Right lobe of liver (tissue), 6 donors: ENCODE measurements at places on chromosomes 7 and 10. TPM values are rescaled to one million over a fixed set of nuclear protein-coding genes. Genes with fewer than 3 reads are reported as not detected.
A peak's percentile ranks its signal among the peaks of the same experiment; 100 is the strongest.

GRCh38 chr10:103666762-103667150, 173.3 kb downstream of the NEURL1 start:
- no peak for DNase-seq

The GSDME gene
- 4.7 TPM for total RNA-seq

The ADAM12 gene
- total RNA-seq: 1.3 TPM

The CYP2C19 gene
- 6.4 TPM for total RNA-seq

GRCh38 chr10:14565199-14565598, 209.5 kb downstream of the FAM107B start:
- peak; percentile 39 for DNase-seq

The LIPK gene
- not detected for total RNA-seq

The HOXA11 gene
- not detected for total RNA-seq

GRCh38 chr7:128162666-128163065, 78.4 kb upstream of the LEP start:
- DNase-seq: no peak

DNA sequence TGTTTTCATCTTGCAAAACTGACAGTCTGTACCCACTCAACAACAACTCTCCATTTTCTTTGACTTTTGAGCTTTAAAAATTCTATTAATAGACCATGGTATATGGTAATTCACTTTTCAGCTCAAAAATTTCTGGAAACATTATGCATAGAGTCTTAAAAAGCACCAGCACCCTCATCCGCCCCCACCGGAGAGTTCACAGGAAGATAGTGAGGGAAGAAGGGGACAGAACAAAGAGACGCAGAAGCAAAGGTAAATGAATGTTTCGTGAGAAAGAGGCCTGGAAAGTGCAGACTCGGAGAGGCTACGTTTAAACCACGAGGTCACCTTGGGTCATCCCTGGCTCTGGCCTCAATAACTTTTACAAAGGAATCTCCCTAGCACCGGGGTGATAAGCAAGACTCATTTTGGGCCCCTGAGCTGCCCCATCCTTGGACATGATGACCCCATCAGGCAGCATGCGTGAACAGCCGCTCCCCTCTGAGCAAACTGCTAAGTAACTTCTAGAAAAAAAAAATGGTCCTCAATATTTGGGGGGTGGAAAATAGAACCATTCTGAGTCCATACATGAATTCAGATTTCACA, 96.3 kb downstream of the CPXM2 start:
- no peak for DNase-seq

The IGFBP1 gene
- total RNA-seq: 7.7 TPM

The FAM25G gene
- total RNA-seq: not detected

The SORCS1 gene
- total RNA-seq: not detected

The PKD2L1 gene
- total RNA-seq: not detected

- DNase-seq: no peak
These were observed 98.9 kb downstream of the DYNC1I1 start for GRCh38 chr7:95871075-95871848.

GRCh38 chr7:156777364-156778069, 115.5 kb downstream of the LMBR1 start:
- DNase-seq: no peak

DNA sequence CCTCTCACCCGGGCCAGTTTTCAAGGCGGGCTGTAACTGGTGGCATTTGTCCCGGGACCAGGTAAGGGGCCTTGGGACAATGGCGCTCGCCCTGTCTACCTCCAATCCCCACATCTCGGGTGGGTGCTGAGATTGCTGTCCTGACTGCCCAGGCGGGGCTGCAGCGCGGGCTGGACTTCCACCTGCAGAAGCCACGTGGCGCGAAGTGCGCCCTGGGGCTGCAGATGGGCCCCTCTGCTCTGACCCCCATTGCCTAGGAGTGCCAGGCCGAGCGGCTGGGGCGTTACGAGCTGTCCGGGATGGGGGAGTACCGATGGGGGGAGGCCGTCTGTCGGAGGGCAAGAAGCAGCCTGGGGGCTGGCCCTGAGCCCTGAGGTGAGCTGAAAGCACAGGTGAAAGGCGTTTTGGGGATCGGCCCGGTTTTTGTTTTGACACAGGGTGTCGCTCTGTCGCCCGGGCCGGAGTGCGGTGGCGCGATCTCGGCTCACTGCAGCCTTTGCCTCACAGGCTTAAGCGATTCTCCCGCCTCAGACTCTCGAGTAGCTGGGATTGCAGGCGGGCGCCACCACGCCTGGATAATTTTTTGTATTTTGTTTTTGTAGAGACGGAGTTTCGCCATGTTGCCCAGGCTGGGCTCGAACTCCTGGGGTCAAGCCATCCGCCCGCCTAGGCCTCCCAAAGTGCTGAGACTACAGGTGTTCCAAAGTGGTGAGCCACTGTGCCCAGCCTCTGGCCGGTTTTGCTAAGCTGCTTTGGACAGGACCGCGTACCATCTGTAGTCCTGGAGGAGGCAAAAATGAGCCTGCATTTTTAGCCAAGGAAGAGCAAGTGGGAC, at the start of gene SFXN2:
TSS of gene SFXN2 (plus strand) at position 16 of the 835 bp plus-strand sequence. CDS start 12,001 bp downstream, outside the sequence.
- DNase-seq: peak; percentile 79

DNA sequence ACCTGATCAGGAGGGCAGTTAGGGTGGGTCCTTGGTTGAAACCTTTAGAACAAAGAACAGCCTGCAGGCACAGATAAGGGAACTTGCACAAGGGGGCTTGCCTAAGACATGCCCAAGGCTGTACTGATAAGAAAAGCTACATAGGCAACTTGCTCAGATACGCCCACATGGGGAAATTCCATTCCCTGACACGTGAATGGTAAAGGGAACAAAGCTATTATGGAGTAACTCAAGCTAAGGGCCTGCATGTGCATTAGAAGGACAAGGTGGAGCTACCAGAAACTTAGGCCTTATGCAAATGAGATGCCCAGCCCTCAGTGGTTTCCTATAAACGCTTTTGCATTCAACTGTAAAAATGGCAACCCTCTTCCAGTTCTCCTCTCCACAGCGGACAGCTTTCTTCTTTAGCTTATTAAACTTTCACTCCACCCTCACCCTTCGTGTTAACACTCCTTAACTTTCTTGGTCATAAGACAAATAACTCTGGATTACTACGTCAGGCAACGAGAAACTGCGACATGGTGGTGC, 1192.1 kb upstream of the CELF2 start:
- no peak for DNase-seq

DNA sequence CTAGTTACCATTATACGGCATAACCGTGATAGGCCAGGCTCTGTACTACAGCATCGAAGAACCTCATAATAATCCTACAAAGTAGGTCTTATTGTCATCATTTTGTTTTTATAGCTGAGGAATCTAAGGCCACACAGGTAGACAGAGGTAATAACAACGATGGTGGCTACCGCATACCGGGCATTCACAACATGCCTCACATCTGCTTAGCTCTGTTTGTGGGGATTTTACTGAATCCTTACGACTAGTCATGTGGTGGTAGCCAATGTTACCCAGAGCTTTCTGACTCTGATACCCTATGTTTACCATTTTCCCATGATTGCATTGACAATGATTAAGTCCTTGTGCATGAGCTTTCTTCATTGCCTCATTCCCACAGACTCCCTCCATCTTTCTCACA, 269.4 kb downstream of the TCF7L2 start:
- no peak for DNase-seq

The GLCCI1 gene
- total RNA-seq: 6.3 TPM

DNA sequence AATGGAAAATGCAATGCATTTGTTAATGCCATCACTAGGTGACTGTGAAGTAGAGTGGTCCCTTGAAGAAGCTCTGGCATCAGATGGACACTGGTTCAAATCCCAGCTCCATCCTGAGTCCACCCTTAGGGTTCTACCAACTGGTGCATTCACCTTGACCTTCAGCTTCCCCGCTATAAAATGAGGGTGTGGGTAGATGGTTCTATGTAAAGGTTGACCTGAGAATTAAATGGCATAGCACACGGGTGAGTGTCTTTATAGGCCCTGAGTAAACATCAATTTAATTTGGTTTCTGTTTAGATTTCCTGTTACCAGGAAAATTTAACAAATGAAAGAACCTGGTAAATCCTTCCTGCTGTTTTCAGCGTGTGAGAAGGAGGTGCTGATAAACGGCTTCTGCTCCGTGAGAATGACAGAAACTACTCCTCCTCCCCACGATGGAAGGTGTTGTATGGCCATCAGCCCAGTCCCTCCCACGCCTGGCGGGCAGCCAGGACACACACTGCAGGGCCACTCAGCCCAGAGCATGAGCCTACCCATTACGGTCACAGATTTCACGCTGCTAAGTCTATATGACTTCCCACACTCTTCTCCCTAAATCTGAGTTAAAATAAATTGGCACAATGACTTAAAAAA, 210.1 kb downstream of the TNS3 start:
- DNase-seq: peak; percentile 89

DNA sequence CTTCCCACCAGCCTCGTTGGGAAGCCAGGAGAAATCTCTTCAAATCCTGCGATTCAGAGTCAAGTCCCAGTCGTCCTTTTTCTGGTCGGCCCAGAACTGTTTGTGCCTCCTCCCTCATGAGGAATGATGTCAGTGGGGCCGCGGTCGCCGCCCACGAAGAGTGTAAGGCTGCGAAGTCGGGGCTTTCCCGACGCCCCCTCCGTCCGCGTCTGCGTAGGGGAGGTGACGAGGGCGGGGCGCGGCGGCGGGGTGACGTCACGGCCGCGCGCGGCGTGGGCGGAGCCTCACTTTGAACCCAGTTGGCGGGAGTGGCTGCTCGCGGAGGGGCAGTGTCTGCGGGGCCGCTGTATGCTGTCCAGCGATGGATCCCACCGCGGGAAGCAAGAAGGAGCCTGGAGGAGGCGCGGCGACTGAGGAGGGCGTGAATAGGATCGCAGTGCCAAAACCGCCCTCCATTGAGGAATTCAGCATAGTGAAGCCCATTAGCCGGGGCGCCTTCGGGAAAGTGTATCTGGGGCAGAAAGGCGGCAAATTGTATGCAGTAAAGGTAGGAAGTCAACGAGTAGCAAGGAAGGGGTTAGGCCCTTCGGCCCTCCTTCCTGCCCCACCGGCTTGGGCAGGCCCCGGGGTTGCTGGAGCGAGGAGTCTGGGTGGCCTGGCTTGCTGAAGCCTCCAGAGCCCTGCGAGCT, at the start of gene MASTL:
TSS of gene MASTL (plus strand) at position 287 of the 689 bp plus-strand sequence. CDS start at position 362, 75 bp downstream.
- peak; percentile 94 for DNase-seq

DNA sequence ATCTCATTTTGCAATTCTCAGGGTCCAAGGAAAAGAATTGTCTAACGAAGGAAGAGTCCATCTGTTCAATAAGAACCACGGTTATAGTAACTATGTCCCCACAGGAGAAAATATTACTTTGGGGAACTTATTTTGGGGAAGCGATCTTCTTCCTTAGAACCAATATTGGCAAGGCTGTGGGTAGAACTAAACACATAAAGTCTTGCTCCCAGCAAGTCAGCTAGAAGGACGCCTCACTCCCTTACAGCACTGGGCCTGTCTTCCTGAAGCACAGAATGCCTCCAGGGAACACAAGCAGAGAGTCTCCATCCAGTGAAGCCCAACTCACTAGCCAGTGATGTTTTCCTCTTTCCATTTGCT, 30.2 kb downstream of the C10orf71 start:
- DNase-seq: no peak

DNA sequence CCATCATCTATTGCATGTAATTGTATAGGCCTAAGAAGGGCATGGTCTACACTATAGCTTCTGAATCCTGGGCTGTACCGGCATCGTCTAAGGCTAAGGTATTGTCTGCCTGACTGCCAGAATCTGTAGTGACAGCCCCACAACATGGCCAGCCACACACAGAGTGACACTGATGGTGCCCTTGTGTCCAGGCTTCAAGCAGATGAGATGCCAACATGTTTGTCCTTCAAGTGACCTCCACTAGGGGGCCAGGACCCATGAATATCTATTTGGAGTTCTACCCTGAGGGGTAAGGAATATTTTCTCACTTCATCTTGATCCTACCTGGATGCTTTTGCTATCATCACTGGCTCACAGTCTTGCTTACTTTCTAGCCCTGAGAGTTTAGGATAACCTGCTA, 1.5 kb downstream of the CYP3A7 start:
- DNase-seq: no peak

The HHEX gene
- total RNA-seq: 37.7 TPM

DNA sequence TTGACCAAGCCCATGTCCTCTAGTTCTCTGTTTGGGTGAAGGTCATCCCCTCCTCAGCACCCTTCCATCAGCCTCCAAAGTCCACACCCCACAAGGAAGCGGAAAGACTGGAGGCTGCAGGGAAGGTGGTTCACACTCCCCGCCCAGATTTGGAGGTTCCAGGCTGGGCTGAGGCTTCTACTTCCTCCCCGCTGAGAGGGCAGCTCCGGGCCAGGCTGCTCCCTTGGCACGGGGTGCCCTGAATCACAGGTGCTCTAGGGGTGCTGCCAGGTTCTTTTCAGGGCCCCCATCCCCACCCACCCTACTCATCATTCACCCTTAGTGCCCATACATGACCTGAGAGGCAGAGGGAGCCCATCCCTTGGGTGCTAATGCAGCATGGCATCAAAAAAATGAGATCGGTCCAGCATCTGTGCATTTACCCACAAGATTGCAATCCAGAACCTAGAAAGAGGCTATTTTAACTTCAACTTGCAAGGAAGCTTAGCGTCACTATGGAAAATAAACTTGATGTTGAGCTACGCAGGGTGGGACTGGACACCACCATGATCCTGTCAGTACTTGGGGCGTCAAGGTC, 47.3 kb upstream of the ZMIZ1 start:
- no peak for DNase-seq

The LAMB1 gene
- 56.0 TPM for total RNA-seq

- no peak for DNase-seq
These were observed 88.4 kb downstream of the POLR1F start for GRCh38 chr7:19620470-19620869.

- DNase-seq: no peak
These were observed 320.0 kb upstream of the C7orf33 start for GRCh38 chr7:148270576-148270975.

GRCh38 chr7:105399043-105399725, 10.5 kb upstream of the SRPK2 start:
- no peak for DNase-seq

The CALHM3 gene
- total RNA-seq: not detected

GRCh38 chr10:129055225-129055624, 411.8 kb upstream of the MGMT start:
- no peak for DNase-seq

- no peak for DNase-seq
These were observed 92.1 kb downstream of the EBF3 start for GRCh38 chr10:129871966-129872365.

The P4HA1 gene
- 6.2 TPM for total RNA-seq

GRCh38 chr7:72404743-72405142, 7.4 kb downstream of the CALN1 start:
- DNase-seq: no peak

The ZNF680 gene
- 12.7 TPM for total RNA-seq
